ENCODE measurements at places on chromosomes 2 and 18.

DNA sequence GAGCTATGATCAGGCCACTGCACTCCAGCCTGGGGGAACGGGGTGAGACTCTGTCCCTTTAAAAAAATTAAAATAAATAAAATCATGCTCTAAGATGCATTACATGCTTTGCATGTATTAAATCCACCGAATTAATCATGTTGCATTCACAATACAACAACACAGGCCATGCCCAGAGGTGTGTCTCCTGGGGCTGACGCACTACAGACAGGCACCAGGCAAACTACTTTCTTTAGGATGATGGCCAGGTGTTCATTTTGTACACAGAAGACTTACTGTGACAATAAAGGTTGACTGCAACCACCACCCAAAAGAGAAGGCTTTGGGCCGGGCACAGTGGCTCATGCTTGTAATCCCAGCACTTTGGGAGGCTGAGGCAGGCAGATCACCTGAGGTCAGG is 226.8 kb upstream of the PXDN start:
- no peak for DNase-seq

DNA sequence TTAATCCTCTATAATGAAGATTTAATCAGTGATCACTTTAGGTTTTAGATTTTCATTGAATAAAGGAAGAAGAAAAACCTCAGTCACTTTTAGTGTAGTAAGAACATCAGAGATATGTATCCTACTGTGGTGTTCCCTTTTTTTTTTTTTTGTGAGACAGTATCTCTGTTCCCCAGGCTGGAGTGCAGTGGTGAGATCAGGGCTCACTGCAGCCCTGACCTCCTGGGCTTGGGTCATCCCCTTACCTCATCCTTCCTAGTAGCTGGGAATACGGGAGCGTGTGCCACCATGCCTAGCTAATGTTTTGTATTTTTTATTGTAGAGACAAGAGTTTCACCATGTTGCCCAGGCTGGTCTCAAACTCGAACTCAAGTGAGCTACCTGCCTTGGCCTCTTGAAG is 5.1 kb downstream of the SLC39A10 start:
- DNase-seq, result no peak

GRCh38 chr2:228107846-228108245 is 73.6 kb downstream of the SPHKAP start:
- DNase-seq, result no peak

GRCh38 chr2:127541809-127542208 is 6.3 kb downstream of the MYO7B start:
- DNase-seq, result no peak

GRCh38 chr2:201558665-201559064 is 84.6 kb downstream of the TMEM237 start:
- no peak for DNase-seq

- DNase-seq, result no peak
Measured at GRCh38 chr18:44799382-44799906, 118.8 kb downstream of the SETBP1 start.

- no peak for DNase-seq
Measured at GRCh38 chr18:76686737-76687231, 135.6 kb upstream of the ZNF236 start.

DNA sequence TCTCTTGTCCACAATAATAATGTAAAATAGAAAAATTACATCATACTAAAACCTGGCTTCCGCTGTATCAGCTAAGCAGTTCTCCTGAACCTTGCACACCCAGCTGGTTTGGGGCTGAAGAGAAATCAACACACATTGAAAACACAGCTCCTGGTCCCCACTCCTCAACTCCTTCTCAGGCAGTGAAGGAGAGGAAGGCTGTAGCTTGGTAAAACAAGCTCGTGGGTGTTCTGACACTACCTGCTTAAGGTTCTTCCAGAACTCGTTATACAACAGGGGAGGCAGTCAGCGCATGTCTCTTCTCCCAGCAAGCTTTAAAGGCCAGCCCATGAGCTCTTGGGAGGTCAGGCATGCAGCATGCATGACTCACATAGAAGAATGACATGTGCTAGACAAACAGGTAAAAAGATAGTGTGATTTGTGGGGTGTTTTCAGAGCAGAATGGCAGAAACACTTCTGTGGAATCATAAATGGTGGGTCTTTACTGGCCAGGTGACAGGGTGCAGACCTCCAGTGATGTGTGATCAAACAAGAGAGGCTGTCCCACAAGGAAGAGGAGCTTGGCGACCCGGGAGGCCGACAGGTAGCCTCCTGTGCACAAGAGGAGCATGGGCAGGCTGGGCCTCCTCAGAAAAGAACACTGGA is 69.1 kb downstream of the UXS1 start:
- no peak for DNase-seq

DNA sequence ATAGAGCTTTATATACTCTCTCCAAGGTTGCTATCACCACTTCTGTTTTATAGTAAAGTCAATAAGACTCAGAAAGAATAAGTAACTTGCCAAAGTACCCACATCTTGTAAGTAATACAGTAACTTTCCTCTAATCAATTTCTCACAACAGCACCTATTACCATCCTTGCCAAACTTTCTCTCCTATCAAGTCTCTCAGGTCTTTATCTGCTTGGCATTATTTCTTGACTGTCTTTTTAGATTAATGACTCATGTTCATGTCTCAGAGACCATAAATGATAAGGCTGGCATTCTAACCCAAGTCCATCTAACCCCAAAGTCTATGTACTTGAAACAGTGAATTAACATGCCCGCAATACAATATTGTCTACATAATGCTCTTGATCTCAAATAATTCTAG is 618.0 kb upstream of the ZEB2 start:
- DNase-seq, result no peak

DNA sequence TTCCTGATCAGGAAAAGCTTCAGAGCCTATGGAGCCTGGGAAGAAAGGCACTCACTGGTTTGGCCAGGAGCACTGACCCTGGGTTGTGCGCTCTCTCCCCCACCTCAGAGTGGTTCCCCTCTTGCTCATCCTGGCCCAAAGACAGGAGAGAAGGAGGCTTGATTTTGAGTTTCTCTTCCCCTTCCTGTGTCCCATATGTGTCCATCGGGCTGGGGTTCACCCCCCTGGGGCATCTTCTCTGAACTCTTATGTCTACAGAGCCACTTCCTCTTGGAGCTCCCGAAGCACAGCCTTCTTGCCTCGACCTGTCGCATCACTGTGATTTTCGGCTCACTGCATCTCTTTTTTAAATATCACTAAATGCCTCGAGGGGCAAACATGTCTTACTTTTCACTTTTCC is 692.3 kb downstream of the RNF144A start:
- DNase-seq, result no peak

DNA sequence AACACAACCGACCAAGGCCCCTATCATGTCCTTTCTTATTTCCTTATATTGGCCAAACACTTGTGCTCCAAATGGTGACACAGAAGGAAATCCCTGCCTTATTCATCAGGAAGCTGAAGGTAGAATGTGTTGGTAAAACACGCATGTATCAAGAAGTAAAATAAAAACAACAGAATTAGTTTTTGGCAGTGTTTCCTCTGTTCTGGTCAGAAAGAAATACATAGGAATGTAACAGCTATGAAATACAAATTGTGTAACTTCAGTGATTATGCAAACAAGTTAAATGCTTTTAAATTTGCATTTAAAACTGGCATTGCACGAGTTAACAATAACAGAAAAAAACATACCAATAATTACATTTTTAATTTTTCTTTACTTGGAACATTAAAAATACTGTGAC is 19.3 kb downstream of the ST6GAL2 start:
- DNase-seq, result no peak

DNA sequence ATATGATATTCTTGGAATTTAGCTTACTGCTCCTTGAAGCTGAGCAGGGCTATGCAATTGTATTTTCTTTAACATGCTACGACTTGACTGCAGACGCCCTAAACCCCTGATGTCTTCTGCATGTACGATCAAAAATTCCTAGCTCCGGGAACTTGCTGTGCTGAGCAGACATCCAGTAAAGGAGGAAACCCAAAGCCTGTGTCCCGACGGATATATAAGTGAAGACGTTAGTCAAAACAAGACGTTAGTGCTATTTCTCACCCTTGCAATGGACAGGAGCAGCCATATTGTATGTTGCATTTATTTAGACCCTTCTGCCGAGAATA is 51.5 kb downstream of the SETBP1 start:
- no peak for DNase-seq

GRCh38 chr2:169002161-169002738 is 28.9 kb downstream of the ABCB11 start:
- DNase-seq, result no peak

Data from cortex of kidney (tissue), 1 donor.